Myometrial cell (primary cell): ENCODE measurements at places on chromosomes 4 and X. TPM values are rescaled to one million over a fixed set of nuclear protein-coding genes. Genes with fewer than 3 reads are reported as not detected.

HSD17B13 gene
- under 0.01 and 1.1 TPM in 2 replicates for total RNA-seq

SMIM43 gene
- under 0.01 TPM in 1 of 2 replicates, not detected in the other for total RNA-seq

CXCL1 gene
- total RNA-seq = 12.7 and 17.7 TPM in 2 replicates

SSX2B gene
- total RNA-seq = not detected in 2 replicates

GRIA2 gene
- total RNA-seq = not detected in 2 replicates

SOWAHB gene
- total RNA-seq = not detected in 2 replicates

CXorf49 gene
- total RNA-seq = not detected in 2 replicates

FAM241A gene
- 2.6 and 3.2 TPM in 2 replicates for total RNA-seq

PAQR3 gene
- total RNA-seq = 13.8 and 20.7 TPM in 2 replicates

DSPP gene
- total RNA-seq = not detected in 2 replicates

TLR1 gene
- total RNA-seq = 1.2 and 1.9 TPM in 2 replicates

TSPAN6 gene
- total RNA-seq = 19.8 and 23.4 TPM in 2 replicates

CXCL3 gene
- 0.18 and 1.4 TPM in 2 replicates for total RNA-seq

STK32B gene
- total RNA-seq = 0.18 TPM in 1 of 2 replicates, not detected in the other

HSFX1 gene
- total RNA-seq = 0.18 and 0.86 TPM in 2 replicates

GDPD2 gene
- not detected in 2 replicates for total RNA-seq

STPG2 gene
- total RNA-seq = not detected in 2 replicates

DGKK gene
- not detected in 2 replicates for total RNA-seq

NOX1 gene
- total RNA-seq = not detected in 2 replicates

ZNF732 gene
- total RNA-seq = under 0.01 and 0.53 TPM in 2 replicates

SETD7 gene
- 33.2 and 41.6 TPM in 2 replicates for total RNA-seq

REELD1 gene
- not detected in 2 replicates for total RNA-seq

CFAP99 gene
- not detected in 2 replicates for total RNA-seq

CCDC149 gene
- total RNA-seq = 3.5 and 4.6 TPM in 2 replicates

SPARCL1 gene
- total RNA-seq = not detected in 2 replicates

RAB9B gene
- 0.29 and 1.1 TPM in 2 replicates for total RNA-seq

CLDN34 gene
- total RNA-seq = 2.7 TPM in 1 of 2 replicates, not detected in the other

ZC4H2 gene
- total RNA-seq = 2.0 and 8.0 TPM in 2 replicates

UGT2B15 gene
- not detected in 2 replicates for total RNA-seq
